ENCODE measurements at places on chromosomes 2 and 18.
A peak's percentile ranks its signal among the peaks of the same experiment; 100 is the strongest.

DNA sequence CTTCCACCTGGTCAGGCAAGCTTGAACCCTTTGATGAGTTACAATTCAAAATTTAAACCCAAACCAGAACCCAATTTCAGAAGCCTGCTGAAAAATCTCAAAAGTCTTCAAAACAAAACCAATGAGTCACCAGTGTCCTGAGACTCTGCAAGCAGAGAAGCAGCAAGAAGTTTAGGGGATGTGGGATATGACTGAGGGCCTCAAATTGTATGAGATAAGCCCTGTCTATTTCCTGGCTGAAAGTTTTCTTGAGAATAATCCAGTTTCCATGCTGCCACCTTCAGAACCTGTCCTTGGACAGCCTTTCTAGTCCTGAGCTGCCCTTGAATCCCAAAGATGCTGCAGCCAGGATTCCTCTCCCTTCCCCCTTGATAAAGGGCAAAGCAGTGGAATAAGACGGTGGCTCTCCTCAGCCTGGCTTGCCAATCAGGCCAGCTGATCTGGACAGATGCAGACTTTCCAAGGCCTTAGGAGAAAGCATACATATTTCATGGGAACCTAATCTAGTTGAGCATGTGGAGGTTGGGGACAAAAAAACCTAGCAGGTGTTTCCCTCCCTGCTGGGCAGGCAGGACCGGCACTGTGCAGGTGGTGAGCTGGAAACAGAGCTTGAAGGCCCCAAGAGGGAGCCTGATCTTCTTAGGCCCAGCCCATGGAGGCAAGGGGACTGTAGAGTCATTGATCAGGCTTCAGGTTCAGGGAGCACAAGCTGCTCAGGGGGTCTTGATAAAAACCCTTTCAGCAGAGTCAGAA lies 278.0 kb upstream of the MGAT5 start:
- peak; percentile 39 for DNase-seq

- DNase-seq, result no peak
These were observed 303.8 kb upstream of the UBE2E3 start for GRCh38 chr2:180676520-180677025.

DNA sequence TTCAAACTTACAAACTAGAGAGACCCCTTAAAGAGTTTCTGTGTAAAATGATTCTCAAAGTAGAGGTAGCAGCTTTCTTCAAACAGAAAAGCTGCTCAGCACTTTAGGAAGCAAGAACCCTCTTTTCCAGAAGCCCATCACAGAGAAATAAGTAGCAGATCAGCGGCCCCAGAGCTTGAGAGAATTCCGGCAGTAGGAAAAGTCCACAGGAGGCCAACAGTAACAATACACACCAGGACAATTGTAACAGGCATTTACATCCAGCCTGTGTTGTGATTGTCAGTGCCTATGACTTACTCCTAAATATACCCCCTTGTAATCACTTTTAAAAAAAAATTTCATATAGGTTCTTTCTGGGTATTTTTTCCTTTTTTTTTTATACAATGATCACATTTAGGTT lies 161.4 kb upstream of the ACVR2A start:
- no peak for DNase-seq

GRCh38 chr18:69523582-69523981 lies 122.9 kb downstream of the DOK6 start:
- DNase-seq, result no peak

DNA sequence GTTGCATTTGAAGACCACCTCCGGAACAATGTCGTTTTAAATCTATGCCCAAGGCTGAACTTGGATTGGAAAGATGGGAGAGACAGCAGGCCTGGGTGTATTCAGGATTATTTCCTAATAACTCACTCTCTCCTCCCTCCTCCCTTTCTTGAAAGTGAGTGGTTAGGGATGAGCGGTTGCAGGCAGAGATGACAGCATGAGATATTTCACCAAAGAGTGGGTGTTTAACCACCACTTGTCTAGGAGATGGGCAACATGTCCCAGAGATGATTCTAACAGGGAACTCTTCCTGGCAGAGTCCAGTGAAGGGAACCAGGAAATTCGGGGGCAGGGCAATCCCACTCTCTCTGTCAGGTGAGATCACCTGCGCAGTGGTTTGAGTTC lies 123.2 kb downstream of the KCTD1 start:
- DNase-seq, result peak; percentile 34

All from EH (cell line).